Small intestine (tissue), 16 donors: ENCODE measurements at places on chromosomes 2 and 18.

DNA sequence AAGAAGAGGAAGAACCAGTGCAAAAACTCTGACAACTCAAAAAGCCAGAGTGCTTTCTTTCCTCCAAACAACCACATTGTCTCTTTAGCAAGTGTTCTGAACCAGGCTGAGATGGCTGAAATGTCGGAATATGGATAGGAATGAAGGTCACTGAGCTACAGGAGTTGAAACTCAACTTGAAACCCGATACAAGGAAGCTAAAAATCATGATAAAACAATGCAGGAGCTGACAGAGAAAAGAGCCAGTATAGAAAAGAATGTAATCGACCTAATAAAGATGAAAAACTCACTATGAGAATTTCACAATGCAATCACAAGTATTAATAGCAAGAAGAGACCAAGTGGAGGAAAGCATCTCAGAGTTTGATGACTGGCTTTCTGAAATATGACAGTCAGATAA is 15.0 kb upstream of the EIF2AK3 start:
- DNase-seq: no peak

DNA sequence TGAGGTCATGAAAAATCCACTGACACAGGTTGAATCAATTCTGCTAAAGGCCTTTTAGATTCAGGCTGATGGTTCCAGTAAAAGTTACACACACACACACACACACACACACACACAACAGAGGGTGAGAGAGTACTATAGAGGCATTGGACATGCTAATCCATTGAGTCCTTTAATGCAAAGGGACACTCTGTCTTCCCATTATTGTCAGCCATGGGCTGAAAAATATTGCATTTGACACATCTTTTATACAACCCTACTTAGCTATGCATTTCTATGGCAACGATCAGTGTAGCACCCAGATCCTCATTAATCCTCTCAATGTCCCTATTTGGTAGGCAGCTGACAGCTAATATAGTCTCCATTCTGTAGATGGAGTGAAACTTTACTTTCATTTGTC is 440.8 kb upstream of the RGPD4 start:
- DNase-seq: no peak

GRCh38 chr2:105470979-105471378 is 72.1 kb upstream of the FHL2 start:
- DNase-seq: no peak

GRCh38 chr2:26809211-26809610 is 23.4 kb downstream of the CENPA start:
- DNase-seq: no peak

DNA sequence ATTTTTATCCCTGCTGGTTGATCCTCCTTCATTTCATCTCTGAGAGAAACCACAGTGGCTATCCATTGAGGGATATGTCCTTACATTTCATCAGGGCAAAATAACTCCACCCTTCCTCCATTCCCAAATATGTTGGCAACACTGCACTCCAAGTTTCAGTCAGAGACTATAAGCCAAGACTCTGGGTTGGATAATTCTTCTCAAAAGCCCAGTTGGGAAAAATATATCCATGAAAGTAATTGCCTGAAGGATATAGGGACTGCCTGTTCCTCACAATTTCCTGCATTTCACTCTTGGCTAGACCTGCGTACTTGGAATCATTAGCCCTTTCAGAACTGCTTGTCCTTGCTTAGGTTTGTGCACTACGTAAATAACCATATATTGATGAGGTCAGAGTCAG is 27.9 kb upstream of the EPB41L3 start:
- no peak for DNase-seq

DNA sequence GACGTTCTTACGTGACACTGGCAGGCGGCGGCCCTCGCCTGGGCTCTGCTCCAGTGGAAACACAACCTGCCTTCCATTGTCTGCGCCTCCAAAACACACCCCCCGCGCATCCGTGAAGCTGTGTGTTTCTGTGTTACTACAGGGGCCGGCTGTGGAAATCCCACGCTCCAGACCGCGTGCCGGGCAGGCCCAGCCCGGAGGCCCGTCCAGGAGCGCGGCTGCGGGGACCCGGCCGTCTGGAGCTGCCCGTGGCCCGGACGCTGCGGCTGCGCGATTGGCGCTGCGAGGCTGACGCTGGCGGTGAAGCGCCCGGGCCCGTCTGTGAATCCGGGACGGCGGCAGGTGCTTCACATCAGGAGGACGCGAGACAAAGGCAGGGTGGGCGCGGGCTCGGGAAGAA is 670.3 kb upstream of the SALL3 start:
- no peak for DNase-seq

GRCh38 chr18:62537946-62538345 is 15.1 kb downstream of the ZCCHC2 start:
- no peak for DNase-seq

GRCh38 chr2:190663839-190664238 is 15.0 kb downstream of the NAB1 start:
- no peak for DNase-seq

DNA sequence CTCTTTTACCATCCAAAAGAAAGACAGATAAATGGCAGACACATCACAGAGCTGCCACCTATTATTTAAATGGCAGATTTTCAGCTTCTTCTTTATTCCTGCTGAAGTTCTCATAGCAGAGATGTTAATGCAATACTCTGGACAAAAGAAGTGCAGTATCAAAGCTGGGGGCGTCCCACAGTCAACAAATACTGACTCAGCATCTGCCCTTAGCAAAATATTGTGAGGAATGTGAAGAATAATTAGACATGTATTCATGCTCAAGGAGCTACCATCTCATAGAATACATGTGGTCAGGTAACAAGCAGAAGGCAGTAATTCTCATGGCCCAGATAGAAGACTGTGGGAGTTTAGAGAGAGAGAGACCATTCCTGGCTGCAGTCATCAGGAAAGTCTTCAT is 108.0 kb upstream of the TANK start:
- DNase-seq: no peak

DNA sequence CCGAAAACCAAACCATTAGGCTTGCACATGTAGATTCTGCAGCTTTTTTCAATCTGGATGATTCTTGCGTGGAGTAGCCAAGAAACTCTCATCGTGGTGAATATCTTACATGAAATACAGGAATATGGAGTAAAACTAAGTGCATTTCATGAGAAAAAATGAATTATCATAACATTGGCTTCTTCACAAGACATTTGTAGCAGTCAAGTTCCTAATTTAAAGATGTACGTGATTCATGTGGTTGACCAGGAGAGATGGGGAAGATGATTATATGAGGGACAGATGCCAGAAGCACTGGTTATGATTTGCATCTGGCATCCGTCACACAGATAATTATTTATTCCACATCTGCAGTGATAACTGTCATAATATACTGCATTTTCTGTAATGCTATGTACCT is 90.4 kb downstream of the ANTXR1 start:
- DNase-seq: no peak
